ENCODE measurements at places on chromosomes 12 and 14.
A peak's percentile ranks its signal among the peaks of the same experiment; 100 is the strongest.

GRCh38 chr14:50846226-50846880, 15.4 kb upstream of the NIN start:
- DNase-seq, result no peak

- DNase-seq, result peak; percentile 87
These were observed 94.1 kb downstream of the SLC25A47 start for GRCh38 chr14:100416921-100417860.

DNA sequence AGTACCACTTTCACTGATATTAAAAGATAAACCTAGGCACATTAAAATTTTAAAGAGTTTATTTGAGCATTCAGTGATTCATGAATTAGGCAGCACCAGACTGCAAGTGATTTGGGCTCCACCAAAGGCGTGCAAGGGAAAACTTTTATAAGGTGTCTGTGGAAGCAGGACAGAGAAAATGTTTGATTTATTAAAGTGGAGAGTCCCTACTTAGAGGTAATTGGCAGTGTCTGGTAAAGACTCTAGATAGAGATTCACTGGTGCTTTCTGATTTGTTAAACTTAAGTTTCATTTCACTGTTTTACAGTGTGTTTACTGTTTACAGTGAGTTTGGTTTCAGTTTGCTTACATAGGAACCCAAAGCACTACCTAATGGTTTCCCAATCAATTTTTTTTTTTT, 72.8 kb downstream of the ANKS1B start:
- no peak for DNase-seq

DNA sequence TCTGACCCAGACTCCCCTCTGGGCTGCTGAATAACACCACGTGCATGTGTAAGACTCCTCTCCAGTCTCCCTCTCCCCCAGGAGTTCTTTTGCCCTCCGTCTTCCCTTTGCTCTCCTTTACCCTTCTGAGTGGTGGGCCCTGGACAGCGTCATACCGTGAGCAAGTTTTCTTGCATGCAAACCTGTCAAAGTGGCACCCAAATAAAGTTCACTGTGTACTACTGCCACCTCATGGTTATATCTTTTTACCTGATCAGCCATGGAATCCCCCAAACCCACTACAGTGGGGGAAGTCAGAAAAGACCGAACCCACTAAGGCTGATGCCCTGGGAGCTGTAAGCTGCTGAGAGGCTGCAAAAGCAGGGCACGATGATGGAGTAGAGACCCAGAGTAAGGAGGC, 131.1 kb upstream of the VRK1 start:
- DNase-seq, result no peak

GRCh38 chr12:1510056-1510812, 84.1 kb downstream of the FBXL14 start:
- no peak for DNase-seq

DNA sequence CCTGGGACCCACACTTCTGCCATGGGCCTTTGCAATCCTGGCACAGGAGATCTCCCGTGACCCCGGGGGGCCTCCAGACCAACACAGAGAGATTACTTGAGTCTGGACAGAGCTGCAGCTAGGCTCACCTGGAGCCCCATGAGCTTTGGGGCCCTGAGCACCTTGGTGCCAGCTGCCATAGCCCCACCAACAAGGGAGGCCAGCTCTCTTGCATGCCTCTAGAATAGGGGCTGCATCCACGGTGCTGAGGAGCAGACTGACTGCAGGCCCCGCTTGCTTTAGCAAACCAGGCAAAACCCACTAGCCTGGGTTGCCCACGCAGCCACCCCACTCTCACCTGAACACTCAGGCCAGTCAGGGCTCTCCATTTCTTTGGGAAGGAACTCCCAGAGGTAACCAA, 3.7 kb upstream of the OR4N2 start:
- no peak for DNase-seq

- DNase-seq, result peak; percentile 58
These were observed 54.5 kb upstream of the FRS2 start for GRCh38 chr12:69415471-69416275.

GRCh38 chr14:58769011-58769643, 131.4 kb downstream of the DACT1 start:
- no peak for DNase-seq

DNA sequence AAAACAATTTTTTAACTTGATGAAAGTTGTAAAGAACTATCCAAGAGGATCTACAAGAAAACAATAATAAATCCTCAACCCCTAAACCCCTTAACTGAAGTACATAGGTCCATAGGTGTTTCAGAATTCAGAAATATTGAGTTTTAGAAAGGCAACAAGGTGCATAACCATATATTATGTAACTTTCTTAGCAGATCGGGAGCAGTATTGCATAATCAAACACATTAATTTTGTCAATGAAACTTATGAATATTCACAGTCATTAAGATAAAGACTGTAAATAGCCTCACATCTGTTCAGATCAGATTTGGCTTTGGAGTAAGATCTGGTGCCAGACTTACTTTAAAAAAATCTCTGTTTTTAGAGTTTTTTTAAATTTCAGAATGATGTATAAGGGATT, 647.1 kb upstream of the FLRT2 start:
- DNase-seq, result no peak

DNA sequence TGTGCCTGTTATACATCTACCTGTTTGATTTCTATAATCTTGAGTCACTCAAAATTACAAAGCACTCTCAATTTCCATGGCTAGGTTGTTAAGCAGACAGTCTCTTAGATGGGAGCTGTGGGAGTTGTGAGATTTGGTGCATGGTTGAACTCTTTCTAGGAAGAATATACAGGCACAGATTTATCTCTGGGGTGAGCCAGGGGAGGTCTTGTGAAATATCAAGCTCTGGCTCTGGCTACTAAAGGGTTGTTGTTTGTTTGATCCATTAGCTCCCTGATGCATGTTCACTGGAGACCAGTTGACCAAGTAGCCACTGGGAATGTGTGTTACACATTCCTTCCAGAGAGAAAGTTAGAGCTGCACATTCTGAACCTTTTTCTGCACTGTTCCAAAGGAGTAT, 117.2 kb upstream of the HMGA2 start:
- no peak for DNase-seq

GRCh38 chr12:14665354-14666348, 30.7 kb downstream of the GUCY2C start:
- no peak for DNase-seq

- no peak for DNase-seq
These were observed 87.2 kb upstream of the CDKN3 start for GRCh38 chr14:54309615-54310014.

DNA sequence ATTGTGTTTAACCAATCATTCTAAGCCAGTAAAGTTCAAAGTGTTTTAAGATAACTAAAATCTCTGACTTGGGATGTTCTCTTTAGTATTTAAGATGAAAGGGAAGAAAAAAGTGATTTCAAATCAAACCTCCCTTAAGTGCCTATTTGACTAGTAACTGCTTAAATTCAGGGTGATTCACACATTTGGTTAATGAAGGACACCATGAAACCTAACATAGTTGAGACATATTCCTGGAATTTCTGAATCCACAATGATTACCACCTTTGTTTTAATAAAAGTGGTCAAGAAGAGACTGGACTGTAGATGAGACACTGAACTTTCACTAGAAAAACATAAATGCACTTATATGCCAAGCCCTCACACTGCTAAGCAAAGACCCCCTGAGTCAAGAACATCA, 138.7 kb downstream of the MED13L start:
- no peak for DNase-seq

DNA sequence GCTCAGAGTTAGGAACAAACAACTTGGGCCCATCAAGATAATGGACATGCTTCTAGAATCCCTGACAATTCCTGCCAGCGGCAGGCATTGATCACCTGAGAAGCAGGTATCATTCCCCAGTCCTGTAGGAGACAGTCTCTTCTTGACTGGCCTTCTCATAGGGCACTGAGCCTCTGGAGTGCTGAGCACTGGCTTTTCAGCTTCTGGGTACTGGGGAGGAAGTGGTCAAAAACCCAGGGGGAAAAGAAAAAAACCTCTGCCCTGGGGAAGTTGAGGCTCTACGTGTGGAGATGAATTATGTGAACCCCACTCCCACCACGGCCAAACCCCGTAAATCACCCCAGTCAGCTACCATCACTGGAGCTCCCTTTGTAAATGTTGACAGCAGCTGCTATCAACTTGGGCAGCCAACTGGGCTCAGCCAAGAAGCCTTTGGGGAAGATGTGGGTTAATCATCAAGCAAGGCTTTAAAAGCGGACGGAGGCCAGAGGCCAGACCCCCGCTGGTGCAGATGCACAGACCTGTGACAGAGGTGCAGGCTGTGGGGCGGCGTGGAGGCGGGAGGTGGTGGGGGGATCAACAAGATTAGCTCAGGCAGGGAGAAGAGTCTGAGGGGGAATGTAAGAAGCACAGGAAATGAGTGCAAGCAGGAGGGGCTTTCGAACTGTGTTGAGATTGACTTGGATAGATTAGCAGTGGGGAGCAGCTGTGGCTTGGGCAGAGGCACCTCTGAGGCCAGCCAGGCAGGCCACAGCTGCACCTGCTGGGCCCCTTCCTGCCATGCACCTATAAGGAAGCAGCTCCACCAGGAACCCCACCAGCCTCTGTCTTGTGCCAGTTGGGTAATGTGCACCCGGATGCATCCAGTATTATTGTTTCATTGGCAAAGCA, 105.4 kb upstream of the HIF1A start:
- peak; percentile 6 for DNase-seq

DNA sequence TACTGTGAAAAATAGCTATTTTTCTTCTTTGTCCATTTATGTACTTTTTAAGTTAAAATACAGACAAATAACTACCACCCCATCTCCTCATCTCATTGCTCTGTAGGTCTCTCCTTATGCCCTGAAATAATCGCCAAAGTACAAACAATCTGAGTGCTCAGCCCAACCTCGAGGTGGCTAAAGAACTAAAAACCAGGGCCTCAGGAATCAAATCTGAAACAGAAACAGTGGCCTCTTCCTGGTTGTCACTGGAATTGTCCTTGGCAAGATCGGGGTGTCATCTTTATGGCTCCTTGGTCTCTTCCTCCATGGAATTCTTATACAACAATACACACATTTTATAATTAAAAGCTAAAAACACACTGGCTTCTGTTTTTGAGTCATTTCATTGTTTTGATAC, 182.4 kb downstream of the ASCL1 start:
- DNase-seq, result no peak

GRCh38 chr12:41288142-41288811, 100.2 kb downstream of the PDZRN4 start:
- DNase-seq, result no peak

DNA sequence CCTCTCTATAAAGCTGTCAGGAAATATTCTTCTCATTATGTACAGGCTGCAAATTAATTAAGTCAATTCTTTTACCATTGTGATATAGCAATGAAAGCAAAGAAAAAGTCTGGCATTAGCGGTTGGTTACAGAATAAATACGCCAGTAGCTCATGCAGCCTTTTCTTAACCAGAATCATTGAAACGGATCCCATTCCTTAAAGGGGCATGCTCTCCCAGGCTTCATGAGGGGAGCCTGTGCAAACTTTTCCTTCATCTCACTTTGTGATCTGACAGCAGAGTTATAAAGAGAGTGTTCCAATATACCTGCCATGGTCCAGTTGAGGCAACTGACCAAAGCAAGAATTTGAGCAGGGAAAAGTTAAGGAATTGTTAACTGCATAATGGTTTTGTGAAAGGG, 337.7 kb downstream of the EMP1 start:
- DNase-seq, result no peak

- no peak for DNase-seq
These were observed 56.0 kb downstream of the LLPH start for GRCh38 chr12:66074561-66074960.

DNA sequence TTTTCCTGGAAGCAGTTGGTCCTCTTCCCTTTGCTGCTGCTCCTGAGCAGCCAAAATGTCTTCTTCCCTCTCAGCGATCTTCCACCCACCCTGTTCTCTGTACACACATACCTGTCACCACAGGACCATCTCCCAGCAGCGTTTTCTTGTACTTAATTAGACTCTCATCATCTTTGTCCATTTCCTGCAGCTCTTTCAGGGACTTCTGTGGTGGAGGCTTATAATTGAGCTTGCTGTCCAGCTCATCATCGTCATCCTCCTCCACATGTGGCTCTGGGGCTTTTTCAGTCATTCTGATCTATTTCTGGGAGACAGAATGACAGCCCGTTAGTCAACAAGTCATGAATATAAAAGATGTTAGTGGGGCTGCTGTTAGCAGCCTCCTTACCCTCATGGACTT, 11.0 kb downstream of the ARHGDIB start:
- DNase-seq, result no peak

DNA sequence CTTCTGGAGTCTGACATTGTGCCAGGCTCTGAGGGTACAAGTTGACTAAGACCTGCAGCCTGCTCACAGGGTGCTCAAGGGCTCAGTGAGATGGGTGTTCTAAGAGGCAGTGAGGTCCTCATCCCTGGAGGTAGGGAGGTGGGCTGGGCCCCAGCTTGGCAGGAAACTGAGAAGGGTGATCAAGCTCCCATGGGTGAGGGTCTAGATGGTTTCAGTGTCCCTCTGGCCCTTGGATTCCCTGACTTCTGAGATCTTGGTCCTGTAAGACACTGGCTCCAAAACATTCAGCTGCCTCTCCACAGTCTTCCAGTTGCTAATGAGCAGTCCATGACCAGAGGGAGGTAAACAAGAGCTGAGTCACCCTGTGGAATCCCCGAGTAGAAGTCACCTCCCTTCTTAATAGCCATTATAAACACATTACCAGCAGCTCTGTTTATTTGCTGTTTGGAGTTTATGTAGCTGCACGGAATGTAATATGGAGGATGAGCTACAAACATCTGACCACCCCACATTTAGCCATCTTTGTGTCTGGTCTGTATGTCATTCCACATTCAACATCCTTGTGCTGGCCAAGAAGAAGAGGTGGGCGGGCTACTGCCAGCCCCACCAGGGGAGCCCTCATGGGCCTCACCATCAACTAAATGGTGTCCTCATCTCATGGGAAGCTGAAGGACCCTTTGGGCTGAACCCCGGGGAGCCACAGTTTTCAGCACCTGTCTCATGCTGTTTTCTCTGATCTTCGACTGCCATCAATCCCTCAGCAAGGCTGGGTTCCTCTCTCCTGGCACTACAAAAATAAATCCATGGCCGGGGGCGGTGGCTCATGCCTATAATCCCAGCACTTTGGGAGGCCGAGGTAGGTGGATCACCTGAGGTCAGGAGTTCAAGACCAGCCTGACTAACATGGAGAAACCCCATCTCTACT, 37.2 kb upstream of the BDKRB2 start:
- DNase-seq, result no peak

DNA sequence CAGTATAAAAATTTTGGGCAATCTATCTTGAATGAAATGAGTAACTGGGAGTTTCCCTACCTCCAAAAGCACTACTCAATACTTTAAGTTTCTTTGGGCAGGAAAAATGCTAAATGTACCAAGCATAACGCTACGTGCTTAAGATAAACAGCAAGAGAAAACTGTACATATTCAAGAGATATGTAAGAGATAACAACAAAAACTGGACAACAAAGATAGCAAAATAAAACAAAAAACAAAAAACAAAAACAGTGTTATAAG, 20.0 kb downstream of the PTGES3 start:
- DNase-seq, result no peak

GRCh38 chr12:14418451-14418890, 53.0 kb downstream of the ATF7IP start:
- no peak for DNase-seq

- DNase-seq, result no peak
These were observed 995.7 kb downstream of the LRFN5 start for GRCh38 chr14:42602336-42602845.
